ENCODE measurements at places on chromosomes 5 and 9. TPM values are rescaled to one million over a fixed set of nuclear protein-coding genes. Genes with fewer than 3 reads are reported as not detected.
A peak's percentile ranks its signal among the peaks of the same experiment; 100 is the strongest.

GRCh38 chr5:75716715-75717081 is 539 bp downstream of the POC5 start:
- DNase-seq: no peak

DNA sequence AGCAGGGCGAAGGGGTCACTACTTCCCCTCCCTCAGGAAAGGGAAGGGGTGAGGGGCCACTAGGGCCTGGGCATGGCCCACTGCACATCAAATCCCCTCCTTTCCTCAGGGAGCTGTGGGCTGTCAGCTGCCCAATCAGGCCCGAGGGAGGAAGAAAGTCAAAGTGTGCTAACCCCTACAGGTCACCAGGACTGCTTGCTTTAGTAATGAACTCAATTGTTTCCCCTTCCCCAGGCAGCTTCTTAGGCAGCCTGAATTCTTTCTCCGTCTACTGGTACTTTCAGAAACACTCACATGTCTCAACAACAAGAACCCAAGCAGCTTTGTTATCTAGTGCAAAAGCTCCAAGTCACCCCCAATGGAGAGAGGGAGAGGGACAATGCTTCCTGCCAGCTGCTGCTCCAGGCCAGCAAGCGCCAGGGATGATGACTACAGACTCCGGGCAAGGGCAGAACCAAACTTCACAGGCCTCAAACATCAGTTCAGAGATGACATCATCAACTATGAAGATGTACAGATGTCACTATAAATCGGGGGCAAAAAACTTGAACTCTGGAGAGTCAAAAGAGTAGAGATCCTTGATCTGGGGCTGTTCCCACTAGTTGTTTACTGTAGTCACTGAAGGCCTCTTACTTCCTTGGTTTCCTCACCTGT is 100.7 kb downstream of the SLIT3 start:
- DNase-seq: no peak

- no peak for DNase-seq
Observed at GRCh38 chr5:143782588-143783386, 29.2 kb upstream of the HMHB1 start.

GRCh38 chr9:89999534-90000370 is 394.9 kb downstream of the GADD45G start:
- peak; percentile 81 for DNase-seq

DNA sequence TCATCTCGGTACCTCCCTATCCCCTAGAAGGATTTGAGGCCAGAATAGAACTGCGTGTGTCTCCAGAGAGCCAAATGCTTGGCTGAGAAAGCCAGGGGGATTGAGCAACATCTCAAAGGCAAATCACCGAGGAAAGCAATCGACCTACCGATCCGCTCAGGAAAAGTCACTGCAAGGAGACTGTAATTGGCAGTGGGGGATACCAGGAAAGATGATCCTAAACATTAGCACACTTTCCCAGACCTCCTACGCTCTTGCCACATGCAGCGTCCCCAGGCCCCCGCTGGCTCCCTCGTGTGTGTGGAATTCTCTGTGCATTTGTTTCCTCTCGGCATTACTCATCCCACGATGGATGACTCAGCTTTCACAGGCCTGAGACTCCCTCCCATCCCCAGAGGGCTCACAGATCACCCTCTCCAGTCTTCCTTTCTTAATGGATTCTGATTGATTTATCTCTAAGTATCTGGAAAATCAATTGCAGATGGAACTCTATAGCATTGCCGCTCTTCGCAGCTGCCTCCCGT is 82.2 kb upstream of the ICE1 start:
- DNase-seq: peak; percentile 55

DNA sequence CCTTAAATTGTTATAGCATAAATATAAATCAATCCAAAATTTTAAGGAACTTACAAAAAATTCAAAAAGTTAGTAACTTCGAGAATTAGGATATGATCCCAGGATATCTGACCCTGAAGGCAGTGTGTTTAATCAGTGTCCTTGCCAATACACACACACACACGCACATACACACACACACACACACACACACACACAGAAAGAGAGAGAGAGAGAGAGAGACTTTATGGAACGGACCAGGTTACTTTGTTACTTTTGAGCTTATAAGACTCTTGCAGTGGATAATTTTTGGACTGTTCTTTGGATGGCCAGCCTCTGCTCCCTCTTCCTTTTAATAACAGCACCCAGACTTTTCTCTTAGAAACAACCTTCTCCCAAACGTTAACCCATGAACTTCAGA is 322.9 kb downstream of the NFIB start:
- no peak for DNase-seq

DNA sequence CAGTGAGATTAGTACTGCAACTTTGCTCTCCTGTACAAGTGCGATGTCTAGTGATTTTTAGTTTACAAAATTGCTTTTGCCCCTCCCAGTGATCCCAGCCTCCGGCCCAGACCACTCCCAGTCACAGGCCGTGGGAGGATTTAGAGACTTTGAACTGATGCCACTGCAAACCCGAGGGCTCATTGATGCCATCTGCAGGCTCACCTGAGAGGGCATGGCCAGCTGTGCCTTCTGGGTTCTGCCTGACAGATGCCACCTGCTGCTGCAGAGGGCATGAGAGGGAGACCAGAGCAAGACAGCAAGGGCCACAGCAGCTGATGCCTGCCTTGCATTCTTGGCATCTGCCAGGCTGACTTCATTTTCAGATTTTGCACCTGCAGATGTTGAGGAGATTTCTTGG is 593.8 kb downstream of the CDK5RAP2 start:
- DNase-seq: no peak

- DNase-seq: no peak
Observed at GRCh38 chr5:80343067-80343466, 23.3 kb downstream of the SPZ1 start.

- no peak for DNase-seq
Observed at GRCh38 chr5:117359895-117360294, 785.3 kb upstream of the SEMA6A start.

The INSL6 gene
- total RNA-seq: not detected

The WDR31 gene
- total RNA-seq: 20.4 TPM

The PTGR1 gene
- total RNA-seq: 41.7 TPM

The PCDHGB7 gene
- 10.7 TPM for total RNA-seq

The TTLL11 gene
- 6.7 TPM for total RNA-seq

The DND1 gene
- total RNA-seq: 0.60 TPM

The GPR151 gene
- total RNA-seq: not detected
